ENCODE measurements at places on chromosomes 12 and 14.

- peak; percentile 17 for DNase-seq
These were observed 19.7 kb downstream of the PLEKHG3 start for GRCh38 chr14:64723691-64724577.

DNA sequence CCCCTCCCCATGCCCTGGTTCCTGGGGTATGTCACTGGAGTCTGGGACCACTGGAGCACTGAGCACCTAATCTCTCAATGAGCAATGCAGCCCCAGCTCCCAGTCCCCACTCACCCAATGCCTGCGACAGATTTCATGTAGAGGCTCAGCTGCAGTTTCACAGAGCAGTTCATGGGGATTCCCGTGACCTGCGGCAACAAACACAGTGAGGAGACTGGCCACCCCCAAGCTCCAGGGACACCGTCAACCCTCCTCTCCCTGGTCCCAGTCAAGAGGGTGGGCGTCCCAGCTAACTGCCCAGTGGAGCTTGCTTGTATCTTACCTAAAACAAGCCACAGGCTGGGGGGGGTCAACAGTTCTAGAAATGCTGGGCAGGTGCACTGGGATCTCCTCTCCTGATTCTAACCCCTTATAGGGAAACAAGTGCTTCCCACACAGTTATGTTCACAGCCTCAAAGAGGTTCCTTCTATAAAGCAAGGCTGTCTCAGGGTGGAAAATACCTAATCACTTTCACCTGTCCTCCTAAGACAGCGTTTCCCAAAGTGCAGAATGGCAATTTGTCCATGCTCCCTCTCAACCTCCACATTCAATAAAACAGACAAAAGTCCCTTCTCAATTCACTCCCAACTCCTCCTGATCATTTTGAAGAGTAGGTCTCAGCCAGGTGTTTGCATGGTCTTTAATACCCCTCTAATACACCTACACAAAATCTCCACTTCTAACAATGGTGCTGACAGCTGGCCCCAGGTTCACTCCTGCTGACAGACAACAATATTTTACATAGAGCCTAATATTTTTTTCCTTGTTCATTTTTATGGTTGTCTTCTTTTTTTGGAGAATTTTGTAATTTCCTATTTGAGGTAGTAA lies 68.3 kb downstream of the SCARB1 start:
- no peak for DNase-seq

- DNase-seq = no peak
These were observed 27.8 kb downstream of the HSPB8 start for GRCh38 chr12:119206348-119207062.

DNA sequence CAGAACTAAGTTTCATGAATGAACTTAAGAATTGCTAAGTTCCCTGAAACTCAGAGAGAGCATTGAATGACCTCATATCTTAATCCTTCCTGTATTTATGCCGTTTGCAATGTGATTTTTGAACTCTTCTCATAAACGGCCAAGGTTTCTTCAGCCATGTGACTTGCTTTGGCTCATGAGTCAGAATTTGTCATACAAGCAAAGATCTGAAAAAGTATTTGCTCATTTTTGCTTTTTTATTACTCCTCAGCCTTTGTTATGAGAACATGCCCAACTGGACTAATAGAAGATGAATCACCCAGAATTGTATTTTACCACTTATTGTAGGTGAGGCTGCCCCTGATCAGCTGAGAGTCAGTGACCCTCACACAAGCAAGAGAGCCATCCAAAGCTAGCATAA lies 693.8 kb downstream of the BCL11B start:
- no peak for DNase-seq

DNA sequence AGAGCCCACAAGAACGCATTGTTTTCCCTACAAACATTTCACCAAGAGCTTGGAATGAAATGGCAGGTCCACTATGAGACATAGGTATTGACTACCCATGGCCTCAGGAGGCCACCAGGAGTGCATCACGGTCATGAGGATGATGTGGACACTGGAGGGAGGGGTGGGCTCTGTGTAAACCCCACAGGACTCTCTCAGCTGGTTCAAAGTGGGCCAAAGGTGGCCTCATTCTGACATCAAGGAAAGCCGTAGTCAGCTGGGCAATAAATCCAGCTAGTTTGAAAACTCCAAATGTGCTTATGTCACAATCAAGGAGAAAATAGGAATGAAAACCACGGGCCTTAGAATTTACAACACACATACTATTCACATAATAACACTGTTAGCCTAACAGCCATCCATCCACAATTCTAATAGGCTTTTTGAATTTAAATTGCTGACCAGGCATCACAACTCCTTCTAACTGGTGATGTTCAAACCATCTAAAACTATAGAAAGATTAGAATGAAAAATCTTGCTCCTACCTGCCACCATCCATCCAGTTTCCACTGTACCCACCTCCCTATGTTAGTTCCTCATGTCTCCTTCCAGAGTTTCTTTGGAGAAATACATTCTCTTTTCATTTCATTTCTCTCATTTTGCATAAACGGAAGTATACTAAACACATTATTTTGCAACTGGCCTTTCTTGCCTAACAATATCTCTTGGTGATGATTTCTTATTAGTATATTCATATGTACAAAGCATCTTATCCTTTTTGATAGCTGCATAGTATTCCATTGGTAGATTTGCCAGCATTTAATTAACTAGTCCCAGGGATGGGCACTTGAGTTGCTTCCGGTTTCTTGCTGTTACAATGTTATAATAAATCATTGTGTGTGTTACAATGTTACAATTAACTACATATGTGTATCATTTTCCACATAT lies 21.5 kb downstream of the CMKLR1 start:
- DNase-seq = no peak

DNA sequence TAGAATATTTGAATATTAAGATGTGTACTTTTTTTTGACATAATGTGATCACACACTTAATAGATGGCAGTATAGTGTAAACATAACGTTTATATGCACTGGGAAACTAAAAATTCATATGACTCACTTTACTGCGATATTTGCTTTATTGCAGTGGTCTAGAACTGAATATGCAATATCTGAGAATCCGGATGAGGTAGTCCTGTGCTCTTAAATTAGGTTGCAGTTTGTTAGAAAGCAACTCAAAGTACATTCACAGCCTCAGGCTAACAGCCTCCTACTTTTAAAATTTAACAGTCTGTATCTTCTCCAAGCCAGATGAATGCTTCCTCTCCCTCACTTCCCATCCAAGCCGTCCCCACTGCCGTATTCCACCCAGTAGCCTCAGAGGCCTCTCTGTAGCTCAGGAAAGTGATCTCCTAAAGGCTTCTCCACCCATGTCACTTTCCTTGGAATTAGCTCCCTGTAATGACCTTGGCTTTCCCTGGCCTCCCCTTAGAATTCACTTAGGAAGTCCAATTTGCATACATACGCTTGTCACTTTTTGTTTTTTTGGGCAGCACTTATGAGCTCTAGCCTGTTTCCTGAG lies 43.7 kb downstream of the TESPA1 start:
- DNase-seq = no peak

GRCh38 chr12:18431771-18432170 lies 170.5 kb downstream of the PIK3C2G start:
- no peak for DNase-seq

GRCh38 chr12:52867642-52868041 lies 18.8 kb upstream of the KRT78 start:
- peak; percentile 50 for DNase-seq

DNA sequence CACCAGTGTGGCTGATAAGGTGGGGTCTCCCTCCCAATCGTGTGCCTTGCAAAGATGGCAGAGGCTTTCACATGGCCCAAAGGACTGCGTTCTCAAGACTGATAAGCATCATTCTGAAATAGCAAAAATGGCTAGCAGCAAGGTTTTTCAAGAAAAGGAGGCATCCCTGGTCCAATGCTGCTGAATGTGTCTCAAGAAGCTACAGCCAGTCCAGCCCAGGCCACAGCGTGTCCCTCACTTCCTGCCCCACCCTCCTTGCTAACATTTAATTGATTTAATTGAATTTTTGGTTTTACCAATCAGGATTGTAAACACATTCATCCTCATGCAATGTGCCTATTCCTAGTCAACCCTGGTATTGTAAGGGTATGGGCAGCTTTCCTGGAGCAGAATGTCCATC lies 55.9 kb downstream of the C14orf132 start:
- no peak for DNase-seq

DNA sequence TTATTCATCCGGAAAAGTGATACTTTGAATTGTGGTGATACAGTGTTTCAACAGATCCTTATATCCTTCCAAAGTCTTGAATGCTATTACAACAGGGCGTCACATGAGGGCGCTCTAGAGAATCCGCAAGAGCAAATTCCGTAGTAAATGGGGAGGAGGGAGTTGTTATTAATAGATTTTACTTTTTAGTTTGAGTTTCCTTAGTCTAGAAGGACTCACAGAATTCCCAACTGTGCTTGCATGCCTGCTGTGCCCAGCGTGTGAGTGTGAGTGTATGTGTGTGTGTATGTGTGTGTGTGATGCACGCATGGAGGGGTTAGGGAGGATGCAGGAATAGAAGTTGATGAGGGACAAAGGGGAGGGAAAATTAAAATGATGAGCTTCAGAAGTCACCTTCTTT lies 375.3 kb downstream of the C12orf75 start:
- DNase-seq = peak; percentile 55

- peak; percentile 39 for DNase-seq
These were observed 18.7 kb downstream of the FOXG1 start for GRCh38 chr14:28785096-28785952.

- DNase-seq = no peak
These were observed 611.3 kb upstream of the TMEM132C start for GRCh38 chr12:127655691-127656090.

GRCh38 chr12:64701283-64701682 lies 57.9 kb downstream of the GNS start:
- DNase-seq = no peak

DNA sequence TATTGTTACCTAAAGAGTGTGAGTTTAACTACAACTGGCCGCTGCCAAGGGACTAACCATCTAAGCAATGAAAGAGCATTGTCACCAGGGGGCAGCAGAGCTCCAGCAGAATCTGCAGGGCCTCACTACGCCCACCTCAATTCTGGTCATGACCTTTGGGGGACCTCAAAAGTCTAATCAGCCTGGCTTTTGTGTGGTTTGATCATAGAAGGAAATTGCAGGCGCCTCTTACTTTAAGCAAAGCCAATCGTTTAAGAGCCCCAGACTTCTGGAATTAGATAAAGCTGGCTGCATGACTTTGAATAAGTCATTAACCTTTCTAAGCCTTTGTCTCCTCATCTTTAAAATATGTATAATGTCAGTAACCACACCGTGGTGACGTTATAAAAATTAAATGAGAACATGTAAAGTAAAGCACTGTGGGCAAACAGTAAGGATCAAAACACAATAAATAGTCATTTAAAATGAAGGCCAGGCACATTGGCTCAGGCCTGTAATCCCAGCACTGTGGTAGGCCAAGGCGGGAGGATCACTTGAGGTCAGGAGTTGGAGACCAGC lies 58.6 kb downstream of the TBX3 start:
- DNase-seq = no peak

- DNase-seq = no peak
These were observed 122.7 kb downstream of the C12orf42 start for GRCh38 chr12:103373088-103373523.

DNA sequence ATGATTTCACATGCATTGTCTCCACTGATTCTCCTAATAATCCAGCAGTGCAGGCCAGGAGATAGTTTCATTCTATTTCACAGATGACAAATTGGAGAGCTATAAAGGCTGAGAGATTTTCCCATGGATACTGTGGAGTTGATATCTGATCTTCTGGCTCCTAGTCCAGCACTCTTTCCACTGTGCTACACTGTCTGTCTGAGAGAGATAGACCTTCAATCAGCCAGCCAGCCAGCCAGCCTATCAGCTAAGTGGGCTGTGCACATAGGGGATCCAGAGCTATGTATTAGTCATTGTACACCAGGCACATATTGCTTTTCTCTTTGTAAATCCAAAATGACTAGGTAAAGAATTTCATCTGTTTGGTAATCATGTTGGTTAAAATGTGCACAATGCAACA lies 91.8 kb upstream of the ATP2B1 start:
- no peak for DNase-seq

DNA sequence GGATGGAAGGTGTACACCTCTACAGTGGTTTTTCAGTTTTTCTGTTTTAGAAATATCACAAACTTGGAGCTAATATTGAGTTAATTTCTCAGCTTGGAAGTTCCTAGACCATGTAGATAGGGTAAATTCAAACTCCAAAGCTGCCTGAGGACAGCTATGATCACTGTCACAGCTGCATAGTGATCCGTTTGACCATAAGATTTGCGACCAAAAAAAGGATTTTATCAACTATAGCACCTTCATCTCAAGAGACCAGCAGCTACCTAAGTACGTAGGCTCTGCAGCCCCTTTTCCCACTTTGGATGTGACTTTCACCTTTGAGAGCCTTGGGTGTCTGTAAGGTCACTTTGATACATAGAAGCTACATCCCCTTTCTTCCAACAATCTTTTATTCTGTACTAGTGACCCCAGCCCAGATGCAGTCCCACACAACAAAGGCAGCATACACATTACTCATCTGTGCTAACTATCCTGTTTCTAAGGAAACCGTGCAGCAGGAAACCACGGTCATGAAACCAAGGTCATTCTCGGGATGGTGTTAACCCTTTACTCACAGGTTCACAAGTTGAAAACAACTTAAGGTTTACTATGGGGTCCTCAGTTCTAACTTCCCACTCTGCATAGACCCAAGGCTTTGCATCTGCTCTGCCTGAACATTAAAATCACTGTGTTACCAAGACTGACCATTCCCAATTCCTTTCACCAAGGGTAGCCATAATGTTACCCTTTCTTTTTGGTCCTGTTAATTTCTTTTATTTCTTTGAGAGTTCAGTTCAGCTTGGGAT lies 75.4 kb downstream of the IFT81 start:
- DNase-seq = no peak

GRCh38 chr14:96062506-96062905 lies 23.3 kb downstream of the C14orf132 start:
- DNase-seq = no peak

- peak; percentile 39 for DNase-seq
These were observed 46.2 kb downstream of the WSCD2 start for GRCh38 chr12:108175310-108175709.

DNA sequence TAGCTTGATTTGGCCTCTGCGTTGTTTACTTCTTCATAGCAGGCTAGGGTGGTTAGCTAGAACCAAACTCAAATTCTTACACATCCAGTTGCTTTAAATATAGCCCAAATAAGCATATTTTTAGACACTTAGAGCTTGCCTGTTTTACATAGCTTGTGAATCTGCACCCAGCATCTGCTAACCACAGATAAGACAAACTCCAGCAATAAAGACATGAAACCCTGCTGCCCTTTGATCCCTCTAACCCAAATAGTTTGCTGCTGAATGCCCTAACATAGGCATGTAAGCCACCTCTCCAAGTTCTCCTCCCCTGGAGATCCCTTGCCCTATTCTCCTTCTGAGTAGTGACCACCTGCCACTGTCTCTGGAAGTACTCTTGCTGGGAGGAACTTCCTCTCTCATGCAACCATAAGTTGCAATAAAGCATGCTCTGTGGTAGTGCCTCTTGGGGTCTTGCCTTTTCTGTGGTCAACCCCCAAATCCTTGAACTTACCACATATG lies 185.6 kb downstream of the TMEM117 start:
- DNase-seq = no peak

- no peak for DNase-seq
These were observed 40.9 kb downstream of the FGD4 start for GRCh38 chr12:32440120-32440865.
